Esophagus (tissue), 2 donors: ENCODE measurements at places on chromosomes 1 and 21. TPM values are rescaled to one million over a fixed set of nuclear protein-coding genes. Genes with fewer than 3 reads are reported as not detected.

Gene GNG4
- 10.9 TPM for polyA plus RNA-seq

Gene RNF223
- polyA plus RNA-seq = 28.2 TPM

Gene EFNA3
- polyA plus RNA-seq = 16.3 TPM

Gene MYBPHL
- polyA plus RNA-seq = 0.08 TPM

Gene ITGB2
- 10.0 TPM for polyA plus RNA-seq

Gene CFHR3
- not detected for polyA plus RNA-seq

Gene SZT2
- polyA plus RNA-seq = 39.3 TPM

Gene TMPRSS15
- not detected for polyA plus RNA-seq

Gene LRRIQ3
- polyA plus RNA-seq = 0.26 TPM

Gene C1orf94
- polyA plus RNA-seq = not detected

Gene PRAMEF17
- polyA plus RNA-seq = not detected

Gene SYPL2
- 0.16 TPM for polyA plus RNA-seq

Gene ELF3
- 440 TPM for polyA plus RNA-seq

Gene NBL1
- 91.7 TPM for polyA plus RNA-seq
